ENCODE measurements at places on chromosomes 4 and X.

DNA sequence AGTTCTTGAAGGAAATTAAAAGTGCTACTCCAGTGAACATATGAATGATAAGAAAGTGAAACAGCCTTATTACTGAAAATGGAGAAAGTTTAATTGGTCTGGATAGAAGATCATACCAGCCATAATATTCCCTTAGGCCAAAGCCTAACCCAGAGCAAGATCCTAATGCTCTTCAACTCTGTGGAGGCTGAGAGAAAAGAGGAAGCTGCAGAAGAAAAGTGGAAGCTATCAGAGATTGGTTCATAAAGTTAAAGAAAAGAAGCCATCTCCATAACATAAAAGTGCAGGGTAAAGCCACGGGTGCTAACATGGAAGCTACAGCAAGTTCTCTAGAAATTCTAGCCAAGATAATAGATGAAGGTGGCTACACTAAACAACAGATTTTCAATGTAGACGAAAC, 85.5 kb upstream of the ATOH1 start:
- no peak for DNase-seq

- no peak for DNase-seq
Observed at GRCh38 chr4:126890383-126890782, 742.4 kb upstream of the INTU start.

DNA sequence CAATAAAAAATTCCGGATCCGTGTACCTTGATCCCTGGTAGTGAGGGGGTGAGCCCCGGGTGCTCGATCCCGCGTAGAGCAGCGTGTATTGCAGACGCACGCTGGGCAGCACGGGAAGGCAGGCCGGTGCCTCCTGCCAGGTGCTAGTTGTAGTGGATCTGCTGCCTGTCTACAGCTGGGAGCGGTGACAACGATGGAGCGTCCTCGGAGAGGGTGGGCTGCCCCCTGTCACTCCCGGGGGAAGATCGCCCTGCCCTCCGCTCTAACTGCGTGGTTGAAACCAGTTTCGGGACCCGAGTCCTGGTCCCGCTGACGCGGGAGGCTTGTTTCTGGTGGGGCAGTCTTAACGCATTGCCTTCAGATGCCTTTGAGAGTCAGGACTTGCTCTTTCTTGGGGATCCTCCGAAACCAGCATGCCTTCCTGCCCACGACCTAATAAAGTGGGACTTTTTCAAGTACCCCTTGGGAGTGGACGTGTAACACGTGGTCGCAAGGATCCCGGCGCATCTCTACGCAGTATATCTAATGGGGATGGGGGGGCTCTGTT, 2.7 kb upstream of the NKX6-1 start:
- DNase-seq: no peak

DNA sequence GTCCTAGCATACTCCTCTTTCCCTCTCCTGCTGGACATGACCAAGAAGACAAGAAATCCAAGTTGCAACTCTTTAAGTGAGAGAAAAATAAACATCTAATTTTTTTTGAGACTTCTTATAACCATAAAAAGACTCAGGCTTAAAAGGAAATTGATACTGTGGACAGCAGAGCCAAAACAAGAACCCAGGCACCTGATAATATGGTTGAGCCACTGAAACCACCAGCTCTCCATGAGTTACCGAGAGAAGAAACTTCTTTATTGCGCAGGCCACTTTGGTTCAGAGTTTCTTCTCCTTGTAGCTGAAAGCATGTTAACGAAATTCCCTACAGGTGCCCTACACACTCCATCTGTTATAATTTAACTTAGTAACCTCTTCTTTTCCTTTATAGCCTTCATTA, 11.3 kb upstream of the SPCS3 start:
- no peak for DNase-seq

DNA sequence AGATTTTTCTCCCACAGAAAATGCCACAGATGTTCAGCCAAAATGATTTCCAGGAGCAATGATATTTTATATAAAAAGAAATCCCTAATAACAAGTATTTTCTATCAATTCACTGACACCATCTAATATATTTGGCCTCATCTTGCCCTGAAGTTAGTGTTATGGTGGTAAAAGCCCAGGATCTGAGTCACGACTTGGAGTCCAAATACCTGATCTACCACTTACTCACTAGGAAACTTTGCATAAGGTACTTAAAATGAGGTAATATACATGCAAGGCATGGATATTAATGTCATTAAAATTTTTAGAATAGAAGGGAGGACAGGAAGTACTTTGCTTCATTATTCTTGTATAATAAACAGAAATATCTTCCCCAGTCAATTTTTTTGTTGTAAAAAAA, 16.3 kb downstream of the PPP3CA start:
- no peak for DNase-seq

DNA sequence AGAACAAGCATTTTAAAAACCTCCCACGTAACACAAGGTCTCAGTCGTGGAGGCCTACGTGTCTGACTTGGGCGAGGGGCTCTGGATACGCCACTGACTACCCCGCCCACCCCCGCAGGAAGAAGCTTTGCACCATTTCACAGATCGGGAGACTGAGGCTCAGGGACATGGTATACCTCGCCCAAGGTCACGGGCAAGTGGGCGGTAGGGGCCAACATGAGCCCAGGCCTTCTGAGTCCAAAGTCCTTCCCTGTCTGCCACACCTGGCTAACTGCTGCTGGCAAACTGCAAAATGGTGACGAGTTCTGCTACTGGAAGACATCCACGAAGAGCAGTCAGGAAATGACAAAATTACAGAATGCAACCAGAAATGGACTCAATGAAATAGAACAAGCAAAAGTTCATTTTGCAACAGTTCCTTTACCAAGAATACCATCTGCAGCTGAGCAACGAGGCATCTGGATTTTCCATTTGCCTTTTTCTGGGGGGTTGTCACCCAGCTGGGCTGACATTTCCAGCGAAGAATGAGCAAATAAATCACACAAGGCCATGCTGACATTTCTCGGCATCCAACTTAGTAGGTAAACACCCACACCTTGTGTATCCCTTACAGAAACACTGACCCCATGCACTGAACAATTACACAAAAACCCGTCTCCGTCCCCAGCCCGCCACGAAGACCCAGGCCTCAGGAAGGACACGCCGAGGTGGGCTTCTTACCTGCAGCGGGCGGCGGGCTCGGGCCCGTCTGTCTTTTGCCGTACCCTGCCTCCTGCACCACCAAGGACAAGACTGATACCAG, 70.2 kb upstream of the AFAP1 start:
- DNase-seq: no peak

GRCh38 chr4:14368391-14368790, 633.9 kb upstream of the CPEB2 start:
- DNase-seq: no peak

GRCh38 chr4:140138428-140138827, 15.6 kb downstream of the MAML3 start:
- DNase-seq: no peak

DNA sequence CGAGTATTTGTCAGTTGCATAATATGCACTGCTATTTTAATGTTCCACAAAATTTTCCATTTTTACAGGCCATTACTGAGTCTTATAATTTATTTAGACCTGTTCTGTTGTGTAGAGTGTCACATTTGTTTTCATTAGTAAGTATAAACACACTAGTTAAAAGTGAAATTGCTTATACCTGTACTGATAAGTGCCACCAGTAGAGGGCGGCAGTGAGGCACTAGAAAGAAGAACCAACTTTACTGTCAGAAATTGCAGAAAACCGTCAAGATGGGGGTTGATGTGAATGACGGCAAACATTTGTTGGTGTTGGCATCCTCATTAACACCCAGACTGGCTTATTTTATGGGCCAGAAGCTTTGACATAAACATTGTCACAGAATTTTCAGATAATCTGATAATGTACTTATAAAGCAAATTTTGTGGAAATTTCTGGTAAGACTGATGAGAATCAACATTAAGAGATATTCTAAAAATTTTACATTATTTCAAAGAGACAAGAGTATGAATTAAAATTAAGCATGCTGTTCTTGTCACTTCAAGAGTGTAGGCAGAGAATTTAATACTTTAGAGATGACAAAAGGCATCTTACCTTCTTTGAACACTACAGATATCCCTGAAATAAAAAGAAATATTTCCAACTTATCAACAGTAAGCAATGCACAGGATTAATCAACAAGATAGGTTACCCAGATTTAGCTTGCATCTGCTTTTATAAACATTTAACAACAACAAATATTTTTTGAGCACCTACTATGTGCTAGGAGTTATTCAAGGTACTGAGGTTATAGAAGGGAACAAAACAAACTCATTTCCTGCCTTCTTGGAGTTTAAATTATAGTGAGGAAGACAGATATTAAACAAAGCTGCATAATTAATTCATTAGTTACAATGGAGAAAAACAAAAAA, 24.9 kb downstream of the ALPK1 start:
- DNase-seq: peak; percentile 67

DNA sequence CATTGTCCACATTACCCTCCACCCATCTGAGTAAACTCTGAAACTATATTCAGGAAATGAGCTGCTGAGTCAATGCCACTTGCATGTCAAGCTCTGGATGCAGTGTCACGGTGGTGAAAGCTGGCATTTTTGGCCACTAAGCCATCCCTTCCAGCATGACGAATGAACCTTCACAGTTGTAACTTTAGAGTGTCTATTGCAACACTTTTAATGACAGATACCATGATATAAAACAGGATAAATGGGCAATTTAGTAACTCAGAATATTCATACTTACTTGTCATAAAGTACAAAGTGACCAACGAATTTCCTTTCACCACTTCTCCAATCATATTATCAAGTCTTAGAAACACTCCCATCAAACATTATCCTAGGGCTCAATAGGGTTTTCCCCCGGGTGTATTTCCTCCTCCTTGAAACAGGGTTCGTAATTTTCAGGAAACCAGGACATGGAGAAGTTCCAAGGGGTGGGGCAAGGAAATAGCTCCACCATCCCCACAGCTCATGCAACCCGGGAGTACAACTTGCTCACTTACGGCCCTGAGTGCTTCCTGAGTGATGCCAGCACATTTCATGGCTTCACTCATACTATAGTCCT, 73.1 kb downstream of the MTHFD2L start:
- peak; percentile 64 for DNase-seq

DNA sequence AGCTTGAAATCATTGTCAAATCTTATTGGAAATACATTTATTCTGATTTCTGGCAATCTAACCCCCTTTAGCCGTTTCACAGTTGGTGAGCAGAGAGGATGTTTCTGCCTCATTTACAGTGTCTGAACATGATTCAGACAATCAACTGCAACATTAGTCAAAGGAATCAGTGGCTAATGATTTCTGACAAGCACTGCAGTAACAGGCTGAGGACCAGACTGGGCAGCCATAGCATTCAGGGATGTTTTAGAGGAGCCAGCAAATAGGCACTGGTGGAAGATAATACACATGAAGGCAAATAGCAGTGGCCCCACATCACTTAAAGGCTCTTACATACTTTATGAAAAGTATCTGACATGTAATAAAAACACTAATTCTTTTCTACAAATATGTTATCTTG, 102.8 kb downstream of the TTC29 start:
- no peak for DNase-seq

- DNase-seq: no peak
Observed at GRCh38 chrX:29231800-29232199, 644.6 kb downstream of the IL1RAPL1 start.

DNA sequence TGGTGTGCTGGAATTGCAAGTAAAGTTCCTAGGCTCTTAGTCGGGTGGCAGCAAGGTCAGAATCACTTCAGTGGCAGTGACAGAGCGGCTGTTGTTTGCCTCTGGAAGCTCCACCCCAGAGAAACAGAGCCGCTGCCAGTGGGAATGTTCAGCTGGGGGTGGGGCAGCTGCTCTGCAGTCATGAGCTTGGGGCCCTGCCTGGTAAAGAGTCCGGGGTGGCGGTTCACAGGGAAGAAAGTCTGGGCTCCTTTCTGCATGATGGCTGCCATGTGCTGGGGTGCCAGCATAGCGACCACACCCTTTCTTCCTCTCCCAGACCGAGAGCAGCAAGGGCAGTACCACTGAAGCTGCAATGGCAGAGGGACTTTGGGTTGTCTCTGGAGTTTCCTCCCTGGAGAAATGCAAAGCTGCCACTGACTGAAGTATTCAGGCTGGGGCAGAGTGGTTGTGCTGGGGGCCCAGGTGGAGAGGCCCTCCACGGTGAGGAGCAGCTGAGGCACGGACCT, 108.8 kb upstream of the CENPE start:
- DNase-seq: no peak

DNA sequence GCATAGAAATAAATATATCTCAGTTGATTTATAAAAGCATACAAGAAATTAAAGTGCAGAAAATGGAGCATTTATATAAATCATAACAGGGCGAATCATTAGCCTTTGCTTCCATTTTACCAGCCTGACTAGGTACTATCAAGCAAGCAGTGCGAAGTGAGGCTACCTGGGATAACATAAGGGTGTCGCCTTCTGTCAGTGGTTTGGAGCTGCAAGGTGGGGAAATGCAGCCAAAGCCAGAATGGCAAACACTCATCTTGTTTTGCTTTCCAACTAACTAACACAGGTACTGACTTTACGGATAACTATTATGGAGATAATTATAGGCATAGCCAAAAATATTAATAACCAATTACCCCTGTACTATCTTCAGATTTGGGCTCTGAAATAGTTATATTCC, 1459.8 kb downstream of the RAPGEF2 start:
- no peak for DNase-seq

DNA sequence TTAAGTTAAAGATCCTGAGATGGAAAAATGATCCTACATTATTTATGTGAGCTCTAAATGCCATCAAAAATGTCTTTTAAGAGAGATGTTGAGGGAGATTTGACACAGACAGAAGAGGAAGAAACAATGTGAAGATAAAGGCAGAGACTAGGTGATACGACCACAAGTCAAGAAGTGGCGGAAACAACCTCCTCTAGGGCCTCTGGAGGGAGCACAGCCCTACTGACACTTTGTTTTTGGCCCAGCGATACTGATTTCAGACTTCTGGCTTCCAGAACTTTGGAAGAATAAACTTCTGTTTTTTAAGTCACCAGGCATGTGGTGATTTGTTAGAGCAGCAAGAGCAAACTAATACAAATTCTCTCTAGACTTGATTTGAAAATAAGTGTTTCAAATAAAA, 1216.1 kb downstream of the FSTL5 start:
- DNase-seq: no peak

DNA sequence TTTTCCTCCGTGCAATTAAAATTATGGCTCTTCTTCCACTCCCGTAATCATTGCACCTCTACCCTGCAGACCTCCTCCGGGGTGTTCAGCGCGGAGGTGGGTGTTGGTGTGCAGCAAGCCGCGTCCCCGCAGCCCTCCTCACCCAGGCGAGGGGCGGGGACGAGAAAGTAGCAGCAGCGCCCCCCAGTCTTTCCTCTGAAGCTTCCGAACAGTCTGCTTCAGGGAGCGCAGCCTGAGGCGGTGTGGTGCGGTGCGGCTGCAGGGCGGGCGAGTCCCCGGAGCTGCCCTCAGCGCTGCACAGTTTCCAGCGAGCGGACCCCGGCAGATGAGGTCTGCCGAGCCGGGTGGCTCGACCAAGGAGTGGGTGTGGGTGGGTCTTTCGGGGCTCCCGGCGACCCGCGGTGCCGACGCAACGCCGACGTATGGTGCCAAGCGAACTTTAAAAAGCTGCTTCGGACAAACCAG, at the start of gene FRAS1:
TSS of gene FRAS1 (plus strand) at position 189 of the 465 bp plus-strand sequence. CDS start 687 bp downstream, outside the sequence.
- no peak for DNase-seq

All from CD4-positive, alpha-beta T cell treated with Interleukin-15 for 1 hour (primary cell).